HFFc6 (cell line): ENCODE measurements at places on chromosomes 1 and 21. TPM values are rescaled to one million over a fixed set of nuclear protein-coding genes. Genes with fewer than 3 reads are reported as not detected.

The COL11A1 gene
- 143 to 364 TPM (median 261 TPM) in 3 replicates for total RNA-seq

The RSBN1 gene
- 9.6 to 13.9 TPM (median 10.3 TPM) in 3 replicates for total RNA-seq

DNA sequence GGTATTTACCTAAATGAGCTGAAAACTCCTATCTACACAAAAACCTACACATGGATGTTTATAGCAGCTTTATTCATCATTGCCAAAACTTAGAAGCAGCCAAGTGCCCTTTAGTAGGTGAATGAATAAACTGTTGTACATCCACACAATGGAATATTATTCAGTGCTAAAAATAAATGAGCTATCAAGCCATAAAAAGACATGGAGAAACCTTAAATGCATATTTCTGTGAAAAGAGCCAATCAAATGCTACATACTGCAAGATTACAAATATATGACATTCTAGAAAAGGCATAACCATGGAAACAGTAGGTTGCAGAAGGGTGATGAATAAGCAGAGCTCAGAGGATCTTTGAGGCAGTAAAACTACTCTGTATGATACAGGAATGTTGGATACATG is 23.3 kb downstream of the ABCB10 start:
- peak; percentile 14 for DNase-seq

DNA sequence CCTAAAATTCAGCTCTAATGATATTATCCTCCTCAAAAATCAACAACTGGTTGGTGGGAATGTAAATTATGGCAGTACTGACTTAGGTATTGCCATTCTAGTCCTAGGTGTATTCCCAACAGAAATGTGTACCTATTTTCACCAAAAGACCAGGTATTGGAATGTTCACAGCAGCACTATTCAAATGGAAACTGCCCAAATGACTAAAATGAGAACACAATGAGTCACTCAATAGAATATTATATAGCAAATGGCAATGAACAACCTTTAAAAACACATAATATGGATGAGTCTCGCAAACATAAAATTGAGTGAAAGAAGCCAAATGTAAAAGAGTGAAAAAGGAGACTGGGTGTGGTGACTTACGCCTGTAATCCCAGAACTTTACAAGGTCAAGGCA is 44.9 kb downstream of the GADD45A start:
- DNase-seq = no peak

DNA sequence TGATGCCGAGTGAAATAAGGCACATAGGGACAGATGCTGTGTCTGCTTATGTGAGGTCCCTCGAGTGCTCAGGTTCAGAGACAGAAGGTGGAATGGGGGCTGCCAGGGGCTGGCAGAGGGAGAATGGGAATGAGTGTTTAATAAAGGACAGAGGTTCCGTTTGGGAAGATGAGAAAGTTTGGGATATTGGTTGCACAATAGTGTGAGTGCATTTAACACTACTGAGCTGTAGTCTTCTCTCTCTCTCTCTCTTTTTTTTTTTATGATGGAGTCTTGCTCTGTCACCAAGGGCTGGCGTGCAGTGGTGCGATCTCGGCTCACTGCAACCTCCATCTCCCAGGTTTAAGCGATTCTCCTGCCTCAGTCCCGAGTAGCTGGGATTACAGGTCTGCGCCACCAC is 44.9 kb downstream of the TRAPPC10 start:
- DNase-seq = no peak

- no peak for DNase-seq
Observed at GRCh38 chr1:210558302-210558701, 229.6 kb downstream of the HHAT start.

The FAM177B gene
- total RNA-seq = not detected in 2 replicates

DNA sequence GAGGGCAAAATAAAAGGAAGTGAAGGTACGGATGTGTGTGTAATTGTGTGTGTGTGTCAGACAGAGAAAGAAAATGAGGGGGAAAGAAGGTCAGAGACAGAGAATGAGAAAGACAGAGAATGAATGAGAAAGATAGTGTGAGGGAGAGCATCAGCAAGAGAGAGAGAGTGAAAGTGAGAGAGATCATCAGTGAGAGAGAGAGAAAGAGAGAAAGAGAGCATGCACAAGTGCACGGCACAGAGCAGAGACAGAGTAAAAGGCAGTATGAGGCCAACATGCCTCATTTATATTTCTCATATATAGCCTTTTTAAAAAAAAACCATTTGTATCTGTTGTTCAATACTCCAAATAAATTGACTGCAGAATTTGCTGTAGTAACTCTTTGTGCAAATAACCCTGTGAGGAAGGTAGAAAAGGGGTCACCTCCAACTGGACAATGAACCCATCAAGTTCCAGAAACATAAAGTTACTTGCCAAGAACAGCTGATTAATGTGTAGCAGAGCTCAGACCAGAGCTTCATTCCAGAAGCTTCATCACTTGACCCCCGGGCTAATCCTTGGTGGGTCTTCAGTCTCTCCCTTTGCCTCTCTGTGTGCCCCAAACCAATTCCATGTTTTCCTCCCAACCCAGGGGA is 1.2 kb downstream of the HSD3B2 start:
- no peak for DNase-seq

The SEC16B gene
- total RNA-seq = 0.86 to 2.1 TPM (median 1.1 TPM) in 3 replicates

The SELENBP1 gene
- 9.1 to 13.9 TPM (median 12.6 TPM) in 3 replicates for total RNA-seq

DNA sequence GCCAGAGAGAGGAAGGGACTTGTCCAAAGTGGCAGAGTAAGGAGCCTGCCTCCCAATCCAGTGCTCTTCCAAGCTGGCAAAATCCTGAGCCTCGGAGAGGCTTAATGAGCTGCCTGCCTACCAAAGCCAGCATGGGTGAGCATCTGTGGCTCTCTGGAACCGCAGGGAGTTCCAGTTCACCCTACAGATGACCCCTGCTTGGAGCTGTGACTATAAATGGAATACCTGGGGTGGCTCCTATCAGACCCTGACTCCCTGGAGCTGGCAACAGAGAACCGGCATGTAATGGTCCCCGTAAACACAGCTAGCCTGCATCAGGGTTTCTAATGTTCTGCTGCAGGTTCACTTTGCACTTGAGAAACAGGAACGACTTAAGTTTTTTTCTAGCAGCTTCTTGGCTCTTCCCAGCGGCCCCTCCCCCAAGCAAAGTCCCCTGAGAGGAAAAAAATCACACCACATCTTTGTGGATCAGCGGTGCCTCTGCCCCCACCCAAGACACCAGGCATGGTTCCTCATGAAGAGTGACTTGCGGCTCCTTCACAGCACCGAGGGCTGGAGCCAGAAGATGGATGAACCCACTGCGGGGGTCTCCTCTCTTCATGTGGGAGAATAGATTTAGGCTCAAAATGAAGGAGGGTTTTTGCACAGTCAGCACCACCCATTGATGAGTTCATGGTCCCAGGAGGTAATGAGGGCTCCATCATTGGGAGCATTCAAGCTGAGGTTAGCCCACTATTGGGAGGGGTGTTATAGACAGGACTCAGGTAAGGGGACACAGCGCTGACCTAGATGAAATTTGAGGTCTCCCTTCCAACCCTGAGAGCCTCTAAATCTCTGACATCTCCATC is 79.0 kb downstream of the SYT2 start:
- no peak for DNase-seq

GRCh38 chr1:44318097-44319088 is 36.7 kb downstream of the ERI3 start:
- peak; percentile 21 for DNase-seq

The FMN2 gene
- total RNA-seq = 82.6 to 97.8 TPM (median 93.5 TPM) in 3 replicates

The AMIGO1 gene
- 3.0 and 8.7 TPM in 2 replicates for total RNA-seq

The NTMT2 gene
- not detected in 3 replicates for total RNA-seq

DNA sequence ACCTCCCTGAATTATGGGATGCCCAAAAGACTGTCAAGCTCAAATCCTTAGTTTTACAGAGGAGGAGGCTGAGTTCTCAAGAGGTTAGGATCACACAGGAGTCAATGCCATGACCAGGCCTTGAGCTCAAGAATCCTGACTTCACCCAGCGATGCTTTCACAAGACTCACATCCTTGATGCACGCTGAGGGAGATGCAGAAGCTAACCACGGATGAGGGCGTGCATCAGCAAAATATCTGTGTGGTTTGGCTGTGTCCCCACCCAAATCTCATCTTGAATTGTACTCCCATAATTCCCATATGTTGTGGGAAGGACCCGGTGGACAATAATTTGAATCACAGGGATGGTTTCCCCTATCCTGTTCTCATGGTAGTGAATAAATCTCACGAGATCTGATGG is 133.2 kb downstream of the KCNJ6 start:
- no peak for DNase-seq

GRCh38 chr1:44677201-44677766 is 2.8 kb downstream of the ARMH1 start:
- peak; percentile 76 for DNase-seq
